CD4-positive, alpha-beta T cell treated with Interleukin-10 for 1 hour (primary cell): ENCODE measurements at places on chromosomes 2 and 18.

DNA sequence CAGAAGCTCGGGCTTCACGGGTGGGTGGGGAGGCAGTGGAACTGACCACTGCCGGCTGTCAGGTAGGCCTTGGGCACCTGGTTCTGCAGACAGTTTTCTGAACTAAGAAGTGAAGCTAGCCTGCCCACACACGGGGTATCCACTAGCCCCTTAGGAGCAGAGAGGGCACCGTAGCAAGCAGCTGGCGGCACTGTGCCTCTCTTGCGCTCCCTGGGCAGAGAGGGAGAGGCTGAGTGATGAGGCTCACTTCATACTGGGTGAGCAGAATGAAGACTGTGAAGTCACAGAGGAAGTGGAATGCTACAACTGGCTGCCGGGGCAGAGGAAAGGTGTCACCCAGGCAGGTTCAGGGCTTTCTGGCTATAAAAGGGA lies 753 bp downstream of the ITPRIPL1 start:
- peak; percentile 76 for DNase-seq

DNA sequence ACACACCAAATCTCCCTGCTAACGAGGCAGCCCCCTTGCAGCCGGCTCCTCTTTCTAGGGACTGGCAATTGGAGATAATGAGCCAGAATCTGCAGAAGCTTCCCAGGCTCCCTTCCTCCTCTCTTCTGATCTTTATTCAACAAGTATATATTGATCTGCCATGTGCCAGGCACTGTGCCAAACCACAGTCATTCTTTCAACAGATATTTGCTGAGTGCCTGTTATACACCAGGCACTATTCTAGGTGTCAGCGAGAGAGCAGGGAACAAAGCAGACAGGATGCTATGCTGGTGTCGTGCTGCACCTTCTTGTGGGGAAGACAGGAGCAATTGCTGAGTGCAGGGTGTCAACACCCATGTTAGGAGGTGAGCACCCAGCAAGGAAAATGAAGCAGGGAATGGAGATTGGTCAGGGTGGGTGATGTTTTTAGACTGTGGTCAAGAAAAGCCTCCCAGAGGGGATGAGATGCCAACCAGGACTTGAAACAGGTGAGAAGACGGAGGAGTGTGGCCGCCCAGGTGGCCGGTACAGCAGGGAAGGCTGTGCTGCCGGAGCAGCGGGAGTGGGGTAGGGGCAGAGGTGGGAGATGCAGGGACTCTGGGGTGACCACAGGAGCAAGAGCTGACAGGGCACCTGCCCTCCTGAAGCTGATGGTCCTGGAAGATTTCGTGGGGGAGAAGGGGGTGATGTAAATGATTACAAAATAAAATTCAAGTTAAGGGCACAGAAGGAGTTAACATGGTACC lies 307.6 kb upstream of the RAB12 start:
- no peak for DNase-seq

- no peak for DNase-seq
These were observed 129.8 kb downstream of the PXDN start for GRCh38 chr2:1614564-1614963.

GRCh38 chr2:233375490-233376314 lies 21.4 kb downstream of the DGKD start:
- DNase-seq: no peak

- DNase-seq: no peak
These were observed 68.6 kb upstream of the ABCA12 start for GRCh38 chr2:215207041-215207440.

GRCh38 chr18:2920546-2921343 lies 73.9 kb downstream of the EMILIN2 start:
- DNase-seq: no peak

DNA sequence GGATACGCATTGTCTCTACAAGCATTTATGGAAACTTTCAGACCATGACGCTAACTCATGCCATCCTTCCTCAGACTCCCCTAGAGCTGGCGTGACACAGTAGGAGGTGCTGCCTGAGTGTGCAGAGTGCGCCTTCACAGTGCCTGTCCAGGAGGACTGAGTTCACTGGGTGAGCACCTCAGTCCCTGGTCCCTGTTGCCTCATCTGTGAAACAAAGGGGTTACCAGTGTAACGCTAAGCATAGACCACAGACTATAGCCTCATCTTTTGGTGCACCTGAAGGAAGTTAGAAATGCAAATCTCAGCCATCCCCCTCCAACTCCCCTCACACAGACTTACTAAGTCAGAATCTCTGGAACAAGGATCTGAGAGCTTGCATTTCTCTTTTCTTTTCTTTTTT lies 142.8 kb downstream of the TMEM17 start:
- DNase-seq: no peak

DNA sequence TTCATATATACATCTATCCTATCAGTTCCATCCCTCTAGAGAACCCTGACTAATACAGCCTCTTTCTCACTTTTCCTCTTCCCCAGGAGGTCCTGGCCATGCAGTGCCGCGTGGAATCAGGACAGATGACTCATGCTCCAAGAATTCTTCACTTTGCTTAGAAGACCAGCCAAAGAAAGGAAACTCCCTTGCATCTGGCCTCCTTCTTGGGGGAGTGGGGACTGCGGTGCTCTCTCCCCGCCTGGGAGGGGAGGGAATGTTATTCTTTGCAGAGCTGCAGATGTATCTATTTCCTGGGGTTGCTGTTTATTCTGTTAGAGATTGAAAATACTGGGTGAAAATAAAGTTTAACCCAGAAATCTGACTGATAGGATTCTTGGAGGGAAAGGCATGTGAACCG lies 111.5 kb upstream of the SH3BP4 start:
- no peak for DNase-seq

- DNase-seq: no peak
These were observed 247.8 kb downstream of the BCL2 start for GRCh38 chr18:63071701-63072141.
